Activated CD8-positive, alpha-beta T cell treated with anti-CD3 and anti-CD28 coated beads, Interleukin-2, amount 10 ng/mL, durations not matched to agents 7 days and 5 days (primary cell): ENCODE measurements at places on chromosomes 2 and 18. TPM values are rescaled to one million over a fixed set of nuclear protein-coding genes. Genes with fewer than 3 reads are reported as not detected.

The MAB21L4 gene
- total RNA-seq, result not detected

GRCh38 chr2:54255230-54256090 is 569 bp downstream of the TSPYL6 start:
- no peaks in the 10 kb centered on the region for H3K4me1 ChIP-seq
- H3K4me3 ChIP-seq, result no peak overlapping the region
- no peak overlapping the region for H3K27ac ChIP-seq

DNA sequence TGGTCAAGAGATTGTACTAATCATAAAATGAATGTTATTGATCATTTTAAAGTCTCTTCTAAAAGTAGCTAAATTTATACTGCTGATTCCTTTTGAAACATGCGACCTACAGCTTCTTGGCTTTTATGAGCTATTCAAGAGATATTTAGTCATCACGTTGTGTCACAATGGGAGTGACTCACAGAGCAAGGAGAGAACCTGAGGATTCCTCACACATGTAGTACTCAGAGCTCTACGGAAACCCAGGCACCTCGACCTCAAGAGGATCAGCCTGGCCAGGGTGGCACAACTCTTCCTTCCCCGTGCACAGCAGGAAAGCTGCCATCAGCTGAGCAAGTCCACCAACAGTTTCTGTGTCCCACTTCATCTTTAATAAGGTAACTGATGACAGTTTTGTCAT is at the start of gene DHRS9:
Gene DHRS9, plus strand, starts transcription at position 223 of the 400 bp plus-strand sequence. CDS start 12,019 bp downstream, outside the sequence.
- no peaks in the 10 kb centered on the region for H3K36me3 ChIP-seq
- peaks cover 8% of the 10 kb centered on the region for H3K4me1 ChIP-seq
- H3K27ac ChIP-seq, result no peak within 1 kb of the TSS
- no peak for DNase-seq
- H3K4me3 ChIP-seq, result no peak within 1 kb of the TSS

- H3K27ac ChIP-seq, result no peak overlapping the region
- DNase-seq, result no peak
- no peak overlapping the region for H3K4me3 ChIP-seq
- no peaks in the 10 kb centered on the region for H3K27me3 ChIP-seq
- peaks cover 15% of the 10 kb centered on the region for H3K36me3 ChIP-seq
These were observed 25.7 kb downstream of the RAB10 start for GRCh38 chr2:26059542-26059941.

- no peaks in the 10 kb centered on the region for H3K4me1 ChIP-seq
- H3K36me3 ChIP-seq, result no peaks in the 10 kb centered on the region
- H3K4me3 ChIP-seq, result no peak overlapping the region
These were observed 254.4 kb downstream of the KCNE4 start for GRCh38 chr2:223306371-223306770.

DNA sequence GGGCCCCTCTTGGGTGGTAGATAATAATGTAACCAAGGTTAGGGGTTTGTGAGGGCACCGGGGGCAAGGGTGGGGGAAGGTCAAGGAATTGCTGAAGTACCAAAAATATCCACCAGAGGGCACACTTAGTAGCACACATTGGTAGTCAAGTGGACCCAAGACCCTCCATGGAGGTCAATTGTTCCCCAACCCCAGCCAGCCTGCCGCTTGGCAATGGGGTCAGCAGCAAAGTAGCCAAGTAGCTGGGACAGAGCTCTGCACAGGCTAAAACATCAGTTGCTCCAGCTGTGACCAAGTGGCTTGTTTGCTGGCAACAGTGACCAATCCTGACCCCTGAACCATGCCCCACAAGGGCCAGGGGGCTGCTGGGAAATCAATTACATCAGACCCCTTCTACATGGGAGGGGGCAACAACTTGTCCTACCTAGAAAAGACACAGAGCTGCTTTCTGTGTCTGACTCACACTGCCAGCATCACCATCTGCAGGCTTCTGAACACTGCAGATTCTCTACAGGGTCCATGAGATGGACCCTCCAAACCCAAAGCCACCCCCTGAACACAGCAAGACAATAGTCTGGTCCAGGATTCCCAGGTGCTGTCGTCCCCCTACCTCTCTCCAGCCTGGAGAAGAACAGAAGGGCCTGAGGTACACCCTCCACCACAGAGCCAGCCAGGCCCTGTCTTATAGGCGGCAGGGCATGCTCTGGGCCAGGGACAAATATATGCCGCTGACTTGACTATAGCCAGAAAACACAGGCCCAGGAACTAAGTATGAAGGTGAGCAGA is 76.0 kb downstream of the EMX1 start:
- peak; percentile 59 for DNase-seq
- no peaks in the 10 kb centered on the region for H3K4me1 ChIP-seq
- no peak overlapping the region for H3K4me3 ChIP-seq
- H3K27me3 ChIP-seq, result no peaks in the 10 kb centered on the region

DNA sequence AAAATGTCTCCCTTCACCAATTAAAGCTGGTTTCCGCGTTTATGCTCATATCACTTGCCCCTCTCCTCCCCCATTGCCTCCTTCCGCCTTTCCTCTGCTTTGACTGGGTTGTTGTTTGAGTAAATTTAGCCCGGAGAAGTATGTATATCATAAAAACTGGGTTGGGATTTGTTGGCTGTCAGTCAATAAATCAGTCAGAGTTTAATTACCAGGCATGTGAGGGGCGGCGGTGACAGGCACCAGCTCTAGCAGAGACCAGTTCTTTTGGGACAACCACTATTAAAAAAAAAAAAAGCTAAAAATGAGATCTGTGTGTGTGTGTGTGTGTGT is 382.4 kb upstream of the SMIM21 start:
- H3K36me3 ChIP-seq, result no peaks in the 10 kb centered on the region
- DNase-seq, result no peak
- peaks cover 4% of the 10 kb centered on the region for H3K27me3 ChIP-seq
- H3K4me3 ChIP-seq, result no peak overlapping the region
- no peak overlapping the region for H3K27ac ChIP-seq
